ENCODE measurements at places on chromosomes 2 and 18.

GRCh38 chr18:33212363-33212762, 228.2 kb downstream of the CCDC178 start:
- no peak for DNase-seq

GRCh38 chr2:124025171-124025580, at the start of gene CNTNAP5:
CNTNAP5 (plus strand) TSS chr2:124025287; CDS start chr2:124025651, 364 bp downstream.
- DNase-seq, result peak; percentile 19

DNA sequence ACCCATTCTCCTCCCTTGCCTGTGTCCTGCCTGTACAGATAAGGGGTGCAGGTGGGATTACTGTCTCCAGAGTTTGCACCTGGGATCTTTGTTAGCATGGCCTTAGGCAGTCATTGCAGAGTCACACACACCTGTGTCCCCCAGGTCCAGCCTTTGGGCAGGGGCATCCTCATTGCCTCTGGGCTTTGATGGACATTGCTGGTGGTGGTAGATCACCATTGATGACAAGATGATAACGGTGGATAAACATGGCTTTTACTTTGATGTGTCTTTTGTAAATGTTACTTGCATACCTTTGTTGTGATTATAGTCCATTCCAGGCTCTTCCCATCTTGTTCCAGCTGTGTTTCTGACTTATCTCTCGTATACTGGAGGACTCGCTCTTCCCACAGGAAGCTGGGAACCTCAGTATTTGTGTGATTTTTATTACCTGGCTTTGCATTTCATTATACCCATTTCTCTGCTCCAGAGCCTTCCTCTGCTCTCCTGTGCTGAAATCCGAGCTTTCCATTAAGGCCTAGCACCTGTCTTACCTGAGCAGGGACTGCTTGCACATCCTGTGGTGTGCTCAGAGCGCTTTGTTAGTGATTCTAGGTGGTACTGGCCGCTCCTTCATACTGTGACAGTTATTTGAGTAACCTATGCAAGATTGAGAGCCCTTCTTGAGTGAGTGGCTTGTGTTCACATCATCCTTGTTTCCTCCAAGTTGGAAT, 79.2 kb downstream of the PTPRM start:
- no peak for DNase-seq

GRCh38 chr18:63271148-63271547, 48.4 kb downstream of the BCL2 start:
- no peak for DNase-seq

GRCh38 chr18:23231340-23232021, 96.2 kb downstream of the CABLES1 start:
- DNase-seq, result no peak

DNA sequence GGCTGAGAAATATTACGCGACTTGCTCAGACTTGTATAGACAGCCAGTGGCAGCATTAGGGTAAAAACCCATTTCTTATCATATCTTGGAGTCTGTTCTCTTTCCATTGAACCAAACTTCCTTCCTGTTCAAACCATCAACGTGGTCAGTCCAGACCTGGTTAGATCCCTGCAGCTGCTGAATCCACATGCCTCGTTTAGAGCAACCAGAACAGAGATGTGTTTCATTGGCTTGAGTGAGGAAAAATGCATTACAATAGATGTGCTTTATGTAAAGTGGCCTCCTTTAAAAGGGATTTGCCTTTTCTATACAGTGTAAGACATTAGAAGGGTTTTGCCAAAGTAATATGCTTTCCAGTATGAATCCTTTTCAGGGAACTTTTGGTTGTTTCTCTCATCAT, 232.4 kb downstream of the MEIS1 start:
- no peak for DNase-seq

GRCh38 chr2:203177361-203177760, 61.5 kb upstream of the CYP20A1 start:
- DNase-seq, result no peak

DNA sequence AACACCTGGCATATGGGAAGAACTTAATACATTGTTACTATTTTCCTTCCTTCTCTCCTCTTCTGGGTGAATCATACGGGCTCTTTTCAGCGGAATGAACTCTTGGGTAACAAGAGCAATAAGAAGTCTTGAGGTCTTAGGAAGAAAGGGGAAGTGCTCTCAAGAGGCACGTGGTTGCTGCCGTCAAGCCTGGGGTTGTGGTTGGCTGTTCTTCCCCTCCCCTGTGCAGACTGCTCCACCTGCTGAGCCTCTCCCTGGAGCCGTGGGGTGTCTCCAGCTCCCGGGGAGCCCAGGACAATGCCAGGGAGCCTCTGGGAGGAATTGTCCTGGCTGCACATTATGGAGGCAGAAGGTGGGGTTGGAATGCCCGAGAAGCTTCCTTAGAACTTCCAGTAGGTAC, 19.4 kb downstream of the TOGARAM2 start:
- DNase-seq, result no peak

- DNase-seq, result no peak
Observed at GRCh38 chr18:78296166-78296565, 683.5 kb upstream of the SALL3 start.

- DNase-seq, result no peak
Observed at GRCh38 chr2:37250869-37251740, 19.6 kb downstream of the NDUFAF7 start.

GRCh38 chr2:35548171-35548570, 807.4 kb upstream of the CRIM1 start:
- DNase-seq, result no peak

DNA sequence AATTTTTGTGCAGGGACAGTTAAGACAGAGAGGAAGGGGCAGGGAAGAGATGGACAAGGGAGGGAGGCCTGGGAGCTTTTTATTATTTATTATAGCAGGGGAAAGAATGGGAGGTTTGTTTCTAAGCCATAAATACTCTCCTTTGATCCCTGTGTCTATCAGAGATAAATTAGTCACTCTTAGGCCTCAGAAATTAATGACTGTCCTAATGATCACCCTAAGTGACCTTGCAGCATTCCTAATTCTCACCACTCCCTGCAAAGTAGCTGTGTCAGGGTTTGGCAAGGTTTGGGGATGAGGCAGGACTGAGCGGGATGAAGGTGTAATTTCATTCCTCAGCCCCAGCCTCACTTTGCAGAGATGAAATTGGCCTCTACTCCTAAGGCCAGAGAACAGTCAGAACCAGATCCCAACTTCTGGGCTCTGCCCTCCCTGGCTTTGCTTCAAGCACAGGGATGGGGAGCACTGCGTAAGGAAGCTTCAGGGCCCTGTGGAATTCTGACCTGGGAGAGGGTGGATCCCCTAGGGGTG, 95.0 kb downstream of the TMEM17 start:
- DNase-seq, result peak; percentile 5

DNA sequence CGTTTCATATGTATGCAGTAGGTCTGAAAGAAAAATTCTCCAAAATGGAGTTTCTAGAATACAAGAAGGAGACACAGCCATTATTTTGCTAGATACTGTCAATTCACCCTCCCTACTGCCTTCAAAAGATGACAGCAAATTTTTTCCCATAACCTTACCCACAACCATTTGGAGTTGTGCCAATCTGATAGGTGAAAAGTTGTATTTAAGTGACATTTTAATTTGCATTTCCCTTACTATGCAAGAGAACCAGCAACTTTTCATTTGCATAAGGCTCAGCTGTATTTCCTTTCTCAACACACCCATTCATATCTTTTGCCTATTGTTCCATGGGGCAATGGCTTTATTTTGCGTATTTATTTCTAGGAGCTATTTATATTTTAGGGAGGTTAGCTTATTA, 31.4 kb upstream of the IL18RAP start:
- no peak for DNase-seq

DNA sequence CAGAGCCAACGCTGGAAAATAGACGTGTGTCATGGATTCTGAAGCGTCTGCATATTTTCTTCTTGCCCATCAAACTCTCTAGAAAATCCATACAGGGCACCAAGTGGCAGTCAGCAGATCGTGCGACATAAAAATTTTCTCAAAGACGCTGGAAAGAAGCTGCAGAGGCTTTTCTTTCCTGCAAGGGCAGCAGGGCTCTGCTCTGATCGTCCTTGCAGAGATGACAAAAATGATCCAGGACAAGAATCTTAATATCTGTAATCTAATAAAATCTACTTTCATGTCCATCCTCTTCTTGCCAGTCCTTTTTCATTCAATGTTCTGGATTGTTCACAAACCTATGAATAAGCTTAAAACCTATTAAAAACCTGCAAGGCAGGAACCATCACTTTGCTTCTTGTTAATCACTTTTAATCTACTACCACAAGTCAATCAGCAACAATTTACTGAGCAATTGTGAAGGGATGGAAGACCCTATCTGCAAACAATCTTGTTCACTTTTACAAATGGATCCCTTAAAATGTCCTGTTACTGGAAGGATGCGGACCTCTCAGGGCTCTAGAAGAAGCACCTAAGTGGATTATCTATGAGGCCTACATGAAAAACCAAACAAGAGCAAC, 93.6 kb downstream of the MREG start:
- DNase-seq, result no peak

- DNase-seq, result peak; percentile 38
Observed at GRCh38 chr18:45014047-45014501, 333.4 kb downstream of the SETBP1 start.

DNA sequence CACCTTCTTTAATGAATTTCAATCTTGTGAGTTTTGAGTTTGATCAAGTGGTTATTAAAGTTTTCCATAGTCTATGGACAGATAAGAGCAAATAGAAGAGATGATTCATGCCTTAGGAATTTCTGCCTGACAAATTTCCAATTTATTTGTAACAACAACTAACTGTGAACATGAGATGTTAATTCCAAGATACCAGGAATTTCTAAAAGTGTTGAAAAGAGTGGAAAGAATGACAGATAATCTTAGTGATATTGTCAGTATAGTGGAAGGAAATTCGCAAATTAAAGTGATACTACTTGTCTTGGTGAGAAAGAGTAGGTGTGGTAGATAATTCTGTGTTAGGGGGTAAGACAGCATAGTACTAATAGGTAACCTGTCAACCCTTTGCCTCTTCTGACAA, 82.4 kb downstream of the AGPS start:
- no peak for DNase-seq

DNA sequence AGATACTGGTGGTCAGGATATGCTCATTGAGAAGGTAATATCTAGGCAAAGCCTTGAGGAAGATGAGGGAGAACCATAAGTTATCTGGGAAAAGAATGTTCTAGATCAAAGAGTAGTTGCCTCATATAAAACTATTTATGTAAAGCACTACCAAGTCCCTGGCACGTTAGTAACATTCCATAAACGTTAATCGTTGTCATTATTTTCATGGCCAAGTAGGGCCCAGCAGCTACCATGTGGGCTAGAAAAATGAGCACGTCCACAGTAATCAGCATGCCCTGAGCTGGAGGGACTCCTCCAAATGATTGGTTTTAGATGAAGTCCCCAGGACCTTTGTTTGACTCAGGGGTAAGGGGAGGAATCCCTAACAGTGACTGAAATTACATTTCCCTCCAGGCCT, 32.7 kb upstream of the AFTPH start:
- no peak for DNase-seq

- DNase-seq, result no peak
Observed at GRCh38 chr18:74185860-74186259, 37.5 kb downstream of the TIMM21 start.

DNA sequence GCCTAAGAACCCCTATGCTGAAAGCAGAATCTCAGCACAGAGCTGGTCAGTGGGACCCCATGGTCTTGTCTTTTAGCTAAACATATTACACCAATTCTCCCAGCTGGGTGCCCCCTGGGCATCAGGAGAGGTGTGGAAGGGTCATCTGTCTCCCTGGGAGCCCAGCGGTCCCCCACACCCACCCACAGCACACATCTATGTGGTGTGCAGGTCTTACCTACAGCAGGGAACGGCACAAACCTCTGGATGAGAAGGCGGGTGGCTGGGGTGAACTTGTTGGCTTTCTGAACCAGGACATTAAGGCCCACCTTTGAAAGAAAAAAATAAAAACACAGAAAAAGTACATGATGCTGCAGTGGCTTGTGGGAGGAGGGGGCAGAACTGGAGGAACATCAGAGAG, 70.7 kb downstream of the EMX1 start:
- DNase-seq, result no peak

GRCh38 chr2:62526531-62527381, 20.8 kb upstream of the TMEM17 start:
- DNase-seq, result no peak

DNA sequence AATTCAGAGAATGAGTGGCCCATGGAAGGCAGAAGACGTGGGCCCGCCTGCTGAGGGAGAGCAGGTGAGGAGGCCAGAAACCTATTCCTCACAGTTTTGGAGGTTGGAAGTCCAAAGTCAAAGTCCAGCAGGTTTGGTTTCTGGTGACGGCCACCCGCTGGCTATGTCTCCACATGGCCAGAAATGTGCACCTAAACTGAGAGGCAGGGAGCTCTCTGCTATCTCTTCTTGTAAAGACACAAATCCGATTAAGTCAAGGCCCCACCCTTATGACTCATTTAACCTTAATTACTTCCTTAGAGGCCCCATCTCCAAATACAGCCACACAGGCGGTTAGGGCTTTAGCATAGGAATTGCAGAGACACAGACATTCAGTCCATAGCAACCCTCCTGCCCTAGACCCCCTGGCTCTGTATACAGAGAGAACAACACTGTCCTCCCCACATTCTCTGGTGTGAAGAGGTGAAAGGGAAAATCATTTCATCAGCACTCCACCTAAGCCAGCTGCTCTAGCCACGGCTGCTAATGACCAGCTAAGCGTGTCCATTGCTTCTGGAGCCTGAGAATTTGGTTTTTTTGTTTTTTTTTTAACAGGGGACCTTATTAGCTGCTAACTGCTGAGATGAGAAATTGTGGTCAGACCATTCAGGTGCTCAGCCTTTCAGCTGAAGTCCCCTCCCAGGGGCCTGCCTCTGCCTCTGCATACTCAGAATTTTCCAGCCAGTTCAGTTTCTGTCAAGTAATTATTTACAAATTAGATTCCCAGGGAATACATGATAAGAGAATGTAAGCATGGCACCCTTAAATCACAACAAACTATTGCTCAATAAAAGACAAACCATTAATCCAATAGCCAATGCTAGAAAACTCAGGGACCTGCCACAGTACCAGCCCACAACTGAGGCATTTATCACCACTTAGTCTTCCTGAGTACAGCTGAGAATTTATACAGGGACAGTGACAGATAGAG, 368.7 kb upstream of the ID2 start:
- no peak for DNase-seq

DNA sequence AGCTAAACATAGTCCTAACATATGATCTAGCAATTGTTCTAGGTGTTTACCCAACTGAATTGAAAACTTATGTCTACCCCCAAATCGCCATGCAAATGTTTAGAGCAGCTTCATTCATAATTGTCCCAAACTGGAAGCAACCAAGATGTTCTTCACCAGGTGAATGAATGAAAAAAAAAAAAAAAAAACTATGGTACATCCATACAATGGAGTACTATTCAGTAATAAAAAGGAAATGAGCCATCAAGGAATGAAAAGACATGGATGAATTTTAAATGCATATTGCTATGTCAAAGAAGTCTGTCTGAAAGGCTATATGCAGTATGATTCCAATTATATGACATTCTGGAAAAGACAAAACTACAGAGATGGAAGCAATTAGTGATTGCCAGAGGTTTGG, 98.6 kb upstream of the ITPRID2 start:
- DNase-seq, result no peak

GRCh38 chr18:78564030-78564429, 415.6 kb upstream of the SALL3 start:
- no peak for DNase-seq

- DNase-seq, result no peak
Observed at GRCh38 chr2:121228521-121228920, 56.5 kb downstream of the TFCP2L1 start.

Measured in cerebellum (tissue), 4 donors.